ENCODE measurements at places on chromosomes 3 and 15.

DNA sequence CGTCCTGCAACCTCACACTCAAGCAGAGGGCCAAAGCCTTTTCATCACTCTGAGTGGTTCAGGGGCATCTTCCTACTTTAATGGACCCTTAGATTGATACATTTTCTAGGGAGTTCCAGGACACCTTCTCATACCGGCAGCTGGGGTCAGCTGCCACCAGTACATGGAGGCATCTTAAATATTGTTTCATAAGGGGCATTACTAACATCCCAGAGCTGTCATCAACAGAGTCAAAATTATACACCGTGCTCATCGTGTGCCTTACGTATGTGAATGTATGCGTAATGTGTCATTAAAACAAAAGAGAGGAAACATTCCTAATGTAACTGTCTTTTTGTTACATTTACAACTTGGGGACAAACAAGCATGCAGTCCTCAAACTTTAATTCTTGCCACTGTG is 57.9 kb downstream of the ARNT2 start:
- no peak for DNase-seq

- no peak for DNase-seq
Observed at GRCh38 chr15:87916208-87916607, 340.3 kb downstream of the NTRK3 start.

DNA sequence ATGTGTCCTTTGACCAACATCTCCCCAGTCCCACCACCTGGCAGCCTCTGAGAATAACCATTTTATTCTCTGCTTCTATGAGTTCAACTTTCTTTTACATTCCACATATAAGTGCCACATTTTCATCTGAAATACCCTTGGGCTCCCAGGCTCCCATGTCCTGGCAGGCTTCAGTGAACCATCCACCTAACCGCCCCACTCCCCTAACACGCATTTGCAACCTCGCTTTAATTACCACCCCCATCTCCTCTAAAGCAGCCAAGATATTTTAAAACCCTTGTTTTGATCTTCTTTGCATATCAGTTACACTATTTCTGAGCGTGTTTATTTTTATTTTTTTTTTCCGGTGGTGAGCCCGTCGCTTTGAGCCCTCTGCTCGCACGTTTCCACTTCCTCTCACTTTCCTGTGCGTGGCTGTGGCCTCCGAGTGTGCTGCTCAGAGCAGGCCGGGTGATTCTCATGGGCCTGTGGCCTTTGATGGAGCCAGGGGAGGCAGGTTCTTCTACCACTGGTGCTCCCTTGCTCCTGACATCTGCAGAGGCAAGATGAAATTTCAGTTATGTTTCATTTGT is 195.4 kb upstream of the LPP start:
- DNase-seq: no peak

- DNase-seq: no peak
Observed at GRCh38 chr3:4904811-4905695, 74.2 kb upstream of the BHLHE40 start.

GRCh38 chr3:69856965-69857705 is 117.9 kb downstream of the MITF start:
- DNase-seq: no peak

DNA sequence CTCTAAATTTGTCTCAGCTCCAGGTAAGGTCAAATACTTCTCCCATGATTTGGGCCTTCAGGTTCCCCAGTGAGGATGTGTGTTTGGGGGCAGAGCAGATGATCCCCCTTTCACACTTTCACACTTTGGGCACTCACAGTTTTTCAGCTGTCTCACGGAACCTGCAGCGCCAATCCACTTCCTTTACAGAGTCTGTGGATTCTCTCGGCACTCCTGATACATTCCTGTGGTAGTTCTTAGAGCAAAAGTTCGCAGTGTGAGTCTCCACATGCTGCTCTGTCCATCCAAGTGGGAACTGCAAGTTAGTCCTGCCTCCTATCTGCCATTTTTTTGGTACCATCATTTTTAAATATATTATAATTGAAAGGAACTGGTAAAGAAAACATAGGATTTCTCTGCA is 20.2 kb upstream of the CPOX start:
- no peak for DNase-seq

GRCh38 chr3:13365390-13366379 is 54.4 kb downstream of the NUP210 start:
- DNase-seq: no peak

- DNase-seq: no peak
Observed at GRCh38 chr3:188211476-188211875, 57.5 kb downstream of the LPP start.

DNA sequence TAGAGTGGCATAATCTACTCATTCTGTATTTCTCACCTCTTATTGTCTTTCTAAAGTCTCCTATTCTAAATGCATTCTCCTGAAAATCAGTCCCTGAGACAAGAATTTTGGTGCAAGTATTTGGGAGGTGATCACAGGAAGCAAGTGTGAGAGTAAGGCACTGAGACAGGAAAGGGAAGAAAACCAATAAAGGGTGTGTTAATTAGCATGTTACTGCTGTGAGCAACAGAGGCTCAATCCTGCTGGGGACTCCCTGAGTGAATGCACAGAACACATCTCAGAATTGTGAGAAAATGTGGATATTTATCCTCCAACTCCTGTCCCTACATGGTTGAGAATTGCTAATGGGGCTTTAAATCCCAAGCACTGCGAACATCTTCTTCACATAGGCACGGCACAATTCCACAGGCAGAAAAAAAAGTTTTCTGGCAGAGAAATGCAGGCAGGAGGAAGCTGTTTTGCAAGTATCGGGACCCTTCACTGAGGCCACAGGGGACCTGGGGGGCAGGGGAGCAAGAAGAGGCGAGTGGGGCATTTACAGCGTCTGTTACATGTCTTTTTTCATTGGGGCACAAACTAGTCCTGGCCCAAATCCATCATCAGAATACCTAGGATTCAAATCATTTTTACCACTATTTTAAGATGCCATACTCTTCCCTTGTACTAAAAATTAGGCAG is 27.2 kb upstream of the STT3B start:
- no peak for DNase-seq

DNA sequence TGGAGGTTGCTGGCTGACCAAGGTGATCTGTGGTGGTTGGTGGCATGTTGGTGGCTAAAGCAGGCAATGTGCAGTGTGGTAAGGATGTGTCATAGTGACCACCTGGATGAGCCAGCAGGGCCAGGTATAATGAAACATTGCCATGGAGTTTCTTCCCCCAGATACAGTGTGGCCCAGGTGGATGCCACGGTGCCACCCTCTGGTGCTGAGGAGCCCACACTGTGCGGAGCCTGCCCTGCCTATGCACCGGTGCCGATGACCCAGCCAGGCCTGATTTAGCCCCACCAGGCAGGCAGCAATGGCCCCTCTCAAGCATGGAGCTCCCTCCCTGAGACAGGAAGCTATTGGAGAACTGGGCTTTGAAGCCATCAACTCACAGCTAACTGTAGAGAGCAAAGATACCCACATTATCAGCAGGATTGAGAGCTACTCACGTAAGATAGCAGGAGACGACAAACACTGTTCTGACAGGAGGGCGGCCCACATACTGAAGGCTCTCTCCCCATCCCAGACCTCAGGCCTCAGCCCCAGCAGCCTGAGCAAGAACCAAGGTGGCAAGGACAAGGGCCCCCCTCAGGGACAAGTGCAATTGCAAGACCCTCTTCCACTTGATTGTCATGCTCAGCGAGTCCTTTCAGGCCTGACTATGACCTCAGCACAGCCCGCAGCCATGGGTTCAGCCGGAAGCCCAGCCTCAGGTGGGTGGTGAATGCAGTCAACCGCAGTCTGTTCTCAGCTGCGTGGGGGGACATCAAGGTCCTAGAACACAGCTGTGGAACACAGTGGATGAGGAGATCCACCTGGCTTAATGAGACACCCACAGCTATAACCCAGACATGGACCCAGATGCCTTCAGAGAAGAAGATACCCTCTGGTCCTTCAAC is 82.8 kb upstream of the CDV3 start:
- peak; percentile 91 for DNase-seq

DNA sequence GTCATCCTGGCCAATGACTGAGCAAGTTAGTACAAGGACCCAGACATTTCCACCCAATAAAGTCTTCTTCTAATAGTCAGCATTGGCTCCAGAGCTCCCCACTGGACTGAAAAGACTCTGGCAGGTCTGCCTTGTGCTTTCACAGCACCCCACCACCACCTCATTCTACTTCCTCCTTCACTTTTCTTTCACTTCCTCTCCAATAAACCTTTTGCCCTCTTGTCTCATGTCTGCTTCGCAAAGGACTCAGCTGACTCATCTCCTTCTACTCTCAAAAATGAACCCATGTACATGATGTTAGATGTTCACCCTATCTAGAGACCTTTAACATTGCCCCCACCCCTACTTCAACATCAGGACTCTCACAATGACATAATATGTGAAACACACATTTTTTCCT is 181.0 kb upstream of the PPP2R3A start:
- DNase-seq: peak; percentile 5

DNA sequence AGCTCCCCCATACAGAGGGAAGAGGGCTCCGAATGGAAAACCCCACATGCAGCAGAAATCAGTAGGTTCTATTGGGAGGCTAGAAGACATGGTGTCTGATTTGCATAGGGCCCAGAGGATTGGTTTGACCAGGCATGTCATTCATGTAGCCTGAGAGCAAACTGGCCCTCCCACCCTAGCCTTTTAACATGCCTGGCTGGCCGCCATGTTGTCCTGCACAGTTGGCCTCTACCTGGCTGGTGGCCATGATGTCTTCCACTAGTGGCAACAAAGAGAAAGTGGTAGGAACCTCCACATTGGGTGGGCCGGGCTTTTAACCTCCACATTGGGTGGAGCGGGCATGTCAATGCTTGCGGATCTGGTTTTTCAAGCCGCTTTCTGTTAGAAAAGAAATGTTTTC is 312.1 kb downstream of the TAFA4 start:
- DNase-seq: no peak

DNA sequence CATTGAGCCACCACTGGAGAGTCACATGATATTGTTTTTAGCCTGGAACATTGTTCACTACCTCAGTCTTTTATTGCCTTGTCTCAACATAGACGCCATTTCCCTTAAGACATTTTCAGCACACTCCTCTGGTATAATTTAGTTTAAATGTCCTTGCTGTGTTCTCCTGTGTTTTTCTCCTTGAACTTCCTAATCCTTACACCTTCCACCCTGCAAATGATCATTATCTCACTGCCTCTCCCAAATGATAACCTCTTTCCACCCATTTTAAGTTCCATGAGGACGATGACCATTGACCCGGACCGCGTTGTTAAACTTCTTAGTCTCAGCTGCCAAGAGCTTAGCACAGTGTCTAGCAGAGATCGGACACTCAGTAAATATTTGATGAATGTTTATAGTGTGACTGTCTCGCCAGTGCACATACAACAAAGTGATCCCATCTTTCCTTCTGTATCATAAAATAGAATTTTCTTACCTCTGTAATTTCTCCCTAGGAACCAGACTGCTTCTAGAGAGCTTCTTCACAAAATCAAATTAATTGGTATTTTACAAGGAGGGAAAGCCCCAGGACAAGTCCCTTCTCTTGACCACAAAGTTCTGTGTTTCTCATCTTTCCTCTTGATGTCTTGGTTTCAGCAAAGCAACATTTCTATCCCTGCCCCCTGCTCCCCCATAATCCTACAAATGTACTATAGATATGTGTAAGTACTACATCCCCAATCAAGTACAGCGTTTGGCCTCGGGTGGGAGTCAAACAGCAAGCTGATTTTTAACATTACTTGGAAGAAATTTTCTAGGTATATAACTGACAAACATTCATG is 429.6 kb downstream of the LPP start:
- DNase-seq: no peak

GRCh38 chr3:187850258-187850921 is 105.1 kb upstream of the BCL6 start:
- DNase-seq: no peak

DNA sequence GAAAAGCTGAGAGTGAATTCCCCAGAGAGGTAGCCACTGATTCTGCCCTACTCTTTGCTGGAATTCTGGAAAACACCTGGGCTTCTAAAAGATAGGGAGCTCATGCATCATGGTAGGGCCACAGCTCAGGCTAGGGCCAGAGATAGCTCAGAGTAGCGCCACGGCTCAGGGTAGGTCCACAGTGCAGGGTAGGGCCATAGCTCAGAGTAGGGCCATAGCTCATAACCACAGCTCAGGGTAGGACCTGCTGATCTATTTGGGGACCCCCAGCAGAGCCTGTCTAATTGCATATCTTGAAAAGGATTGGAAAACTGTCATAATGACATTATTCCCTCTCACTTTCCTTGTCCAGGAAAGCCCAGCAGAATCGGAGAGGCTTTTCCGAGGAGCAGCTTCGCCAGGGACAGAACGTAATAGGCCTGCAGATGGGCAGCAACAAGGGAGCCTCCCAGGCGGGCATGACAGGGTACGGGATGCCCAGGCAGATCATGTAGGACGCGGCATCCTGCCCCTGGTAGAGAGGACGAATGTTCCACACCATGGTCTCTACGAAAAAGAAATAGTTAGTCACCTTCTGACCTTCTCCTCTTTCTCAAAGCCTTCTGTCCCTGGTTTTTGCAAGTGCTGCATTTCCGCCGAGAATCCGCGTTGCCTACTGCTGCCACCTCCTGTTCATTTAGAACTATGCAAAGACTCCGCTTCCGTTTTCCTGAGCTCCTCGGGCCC is 14.5 kb downstream of the TAGLN3 start:
- peak; percentile 17 for DNase-seq

- peak; percentile 54 for DNase-seq
Observed at GRCh38 chr3:171286580-171287249, 173.5 kb downstream of the TNIK start.

DNA sequence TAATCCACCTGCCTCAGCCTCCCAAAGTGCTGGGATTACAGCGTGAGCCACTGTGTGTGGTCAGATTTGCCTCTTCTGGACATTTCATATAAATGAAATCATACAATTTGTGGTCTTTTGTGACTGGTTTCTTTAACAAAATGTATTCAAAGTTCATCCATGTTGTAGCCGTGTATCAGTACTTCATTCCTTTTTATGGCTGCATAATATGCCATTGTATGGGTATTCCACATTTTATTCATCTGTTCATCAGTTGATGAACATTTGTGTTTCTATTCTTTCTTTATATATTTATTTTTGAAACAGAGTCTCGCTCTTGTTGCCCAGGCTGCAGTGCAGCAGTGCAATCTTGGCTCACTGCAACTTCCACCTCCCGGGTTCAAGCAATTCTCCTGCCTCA is 25.8 kb downstream of the WDR76 start:
- no peak for DNase-seq

GRCh38 chr15:77266708-77267386 is 153.1 kb downstream of the PEAK1 start:
- no peak for DNase-seq

- DNase-seq: no peak
Observed at GRCh38 chr3:181700168-181701087, 11.3 kb upstream of the SOX2 start.

GRCh38 chr15:78070049-78070700 is 7.3 kb downstream of the TBC1D2B start:
- DNase-seq: no peak

DNA sequence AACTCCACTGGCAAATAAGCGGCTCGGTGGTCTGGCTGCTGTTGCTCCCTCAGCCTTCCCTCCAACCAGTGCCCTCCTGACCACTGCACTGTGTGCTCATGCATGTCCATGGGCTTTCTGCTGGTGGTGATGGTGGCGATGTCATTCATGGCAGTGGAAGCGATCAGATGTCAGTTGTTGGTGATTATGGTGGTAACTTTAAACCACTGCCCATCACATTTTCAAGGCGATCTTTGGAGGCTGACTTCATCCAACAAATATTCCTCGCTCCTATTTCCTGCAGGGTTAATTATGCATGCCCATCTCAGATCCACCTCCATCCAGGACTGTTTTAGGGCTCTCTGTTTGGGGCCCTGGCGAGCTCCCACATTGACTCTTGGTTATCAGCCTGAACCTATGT is 13.4 kb upstream of the HCN4 start:
- no peak for DNase-seq
